ENCODE measurements at places on chromosomes 7 and 10. TPM values are rescaled to one million over a fixed set of nuclear protein-coding genes. Genes with fewer than 3 reads are reported as not detected.

GRCh38 chr7:1881946-1882345, 211.9 kb downstream of the ELFN1 start:
- DNase-seq, result no peak

The GDF2 gene
- total RNA-seq, result not detected

The PKD2L1 gene
- total RNA-seq, result 5.9 TPM

- peak; percentile 37 for DNase-seq
Observed at GRCh38 chr7:128120116-128120515, 88.9 kb upstream of the LRRC4 start.

- DNase-seq, result peak; percentile 61
Observed at GRCh38 chr10:102752934-102753664, 9.4 kb downstream of the WBP1L start.

- DNase-seq, result no peak
Observed at GRCh38 chr7:103031781-103032180, 42.8 kb downstream of the FBXL13 start.

GRCh38 chr10:55163388-55163979, 362.5 kb upstream of the PCDH15 start:
- DNase-seq, result no peak

The GHRHR gene
- not detected for total RNA-seq

GRCh38 chr7:30510124-30511075, 5.8 kb upstream of the GGCT start:
- DNase-seq, result no peak

GRCh38 chr7:92731335-92732063, 104.9 kb downstream of the CDK6 start:
- DNase-seq, result no peak

DNA sequence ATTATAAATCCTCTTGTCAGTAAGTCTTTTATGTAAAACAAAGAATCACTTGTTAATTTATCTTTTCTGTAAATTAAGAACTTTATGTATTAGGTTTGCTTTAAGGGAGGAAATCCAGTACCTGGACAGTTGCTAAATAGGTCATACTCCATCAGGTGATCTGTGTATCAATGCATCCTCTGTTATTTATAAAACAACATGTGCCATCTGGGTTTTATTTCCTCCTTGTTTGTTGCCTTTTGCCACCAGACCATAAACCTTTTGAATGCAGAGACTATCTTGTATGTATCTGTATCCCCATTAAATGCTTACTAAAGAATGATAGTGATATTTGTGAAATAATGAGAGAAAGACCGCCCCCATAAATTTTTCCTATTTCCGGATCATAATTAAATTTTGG, 70.0 kb downstream of the SLC35B4 start:
- DNase-seq, result no peak

The MAP3K8 gene
- total RNA-seq, result 36.2 TPM

GRCh38 chr10:65861249-65861648, 1064.6 kb upstream of the LRRTM3 start:
- no peak for DNase-seq

The FAM237B gene
- total RNA-seq, result not detected

DNA sequence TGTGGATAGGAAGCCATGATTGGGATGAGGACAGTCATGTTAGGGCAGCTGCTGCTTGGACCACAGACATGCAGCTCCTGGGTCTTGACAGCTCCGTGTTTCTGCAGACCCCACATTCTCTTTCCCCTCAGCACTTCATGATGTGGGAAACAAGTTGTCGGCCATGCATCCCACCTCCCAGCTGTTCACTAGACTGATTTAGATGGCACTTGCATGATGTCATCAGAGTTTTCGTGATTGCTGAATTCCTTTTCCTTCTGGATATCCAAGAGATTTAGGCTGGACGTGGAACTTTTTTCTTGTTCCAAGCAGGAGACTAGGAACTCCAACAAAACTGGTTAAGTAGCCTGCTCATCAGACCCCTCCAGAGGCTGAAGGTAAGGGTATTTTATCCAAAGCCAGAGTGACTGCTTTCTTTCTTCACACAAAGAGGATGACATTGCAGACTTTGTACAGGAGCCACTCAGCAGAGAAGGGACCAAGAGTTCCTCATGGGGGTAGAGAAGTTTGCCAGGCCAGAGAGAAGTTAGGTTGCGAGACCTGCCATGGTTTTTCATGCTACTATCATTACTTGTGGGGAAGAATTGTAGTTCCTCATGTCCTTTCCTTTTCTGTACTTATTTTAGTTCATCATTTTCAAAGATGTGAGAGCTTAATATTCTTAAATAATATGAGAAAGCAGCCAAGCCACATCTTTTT, 117.7 kb upstream of the GJD4 start:
- no peak for DNase-seq

DNA sequence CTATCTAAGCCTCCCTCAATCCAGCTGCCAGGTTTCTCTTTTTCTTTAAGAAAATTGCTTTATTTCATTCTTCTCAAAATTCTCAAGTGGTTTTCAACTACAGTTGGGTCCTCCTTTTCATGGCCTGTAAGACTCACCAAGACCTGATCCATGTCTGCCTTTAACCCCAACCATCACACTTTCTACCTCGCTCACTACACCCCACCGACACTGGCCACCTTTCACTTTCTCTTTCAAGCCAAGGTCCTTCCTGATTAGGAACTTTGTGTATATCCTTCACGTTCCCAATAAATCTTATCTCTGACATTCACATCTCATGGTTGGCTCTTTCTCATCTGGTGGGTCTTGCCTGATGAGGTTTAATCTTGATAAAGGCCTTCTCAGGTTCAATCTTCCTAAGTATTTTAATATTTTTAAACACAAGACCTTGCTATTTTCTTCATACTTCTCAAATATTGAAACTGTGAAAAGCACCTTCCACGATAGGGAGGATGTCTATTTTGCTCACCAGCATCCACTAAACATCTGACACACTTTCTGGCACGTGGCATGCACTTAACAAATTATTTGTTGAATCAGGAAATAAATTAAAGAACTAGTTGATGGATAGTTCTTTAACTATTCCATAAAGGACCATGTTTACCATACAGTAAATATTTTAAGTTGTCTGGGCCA, 624.8 kb downstream of the GRID1 start:
- no peak for DNase-seq

The UBN2 gene
- 23.2 TPM for total RNA-seq

The EN2 gene
- total RNA-seq, result not detected

The CAMK2G gene
- total RNA-seq, result 47.0 TPM

The C10orf105 gene
- total RNA-seq, result 2.1 TPM

All from spleen (tissue), 13 donors.